ENCODE measurements at places on chromosomes 4 and X. TPM values are rescaled to one million over a fixed set of nuclear protein-coding genes. Genes with fewer than 3 reads are reported as not detected.

Gene BTK
- 0.18 TPM for total RNA-seq

Gene L1CAM
- 22.0 TPM for total RNA-seq

Gene ABLIM2
- total RNA-seq: 6.4 TPM

Gene ZNF157
- total RNA-seq: 0.05 TPM

Gene LONRF3
- 3.4 TPM for total RNA-seq

Gene TBC1D1
- 23.9 TPM for total RNA-seq

Gene SRPX2
- 2.7 TPM for total RNA-seq

Gene MAPK10
- total RNA-seq: 0.42 TPM

Gene CXCL13
- not detected for total RNA-seq

Gene UCP1
- total RNA-seq: not detected

Gene CXCL5
- total RNA-seq: 28.1 TPM

Gene ARHGAP24
- 3.2 TPM for total RNA-seq

Gene RBM46
- not detected for total RNA-seq

Gene DGKK
- not detected for total RNA-seq

Gene PASD1
- total RNA-seq: not detected

Gene CXCL3
- total RNA-seq: 4.0 TPM

Gene KLHL13
- total RNA-seq: 0.29 TPM

Gene WWC2
- 19.3 TPM for total RNA-seq

Gene RASGEF1B
- not detected for total RNA-seq

Gene TGIF2LX
- not detected for total RNA-seq

Gene HTN1
- total RNA-seq: not detected

Gene ITGB1BP2
- total RNA-seq: 1.1 TPM

Gene POLN
- 0.65 TPM for total RNA-seq

Gene TBC1D14
- 40.4 TPM for total RNA-seq

Gene SSX2B
- total RNA-seq: not detected

Gene PDLIM5
- 42.3 TPM for total RNA-seq

Gene SMIM31
- not detected for total RNA-seq

Gene BGN
- not detected for total RNA-seq

Gene SORCS2
- 5.8 TPM for total RNA-seq

Gene GAGE13
- not detected for total RNA-seq

Gene PABPC1L2B
- not detected for total RNA-seq

Gene NELFA
- 21.2 TPM for total RNA-seq

Gene SLC6A14
- not detected for total RNA-seq

Gene AFM
- total RNA-seq: not detected

Gene TRPC5OS
- not detected for total RNA-seq

Gene ZNF630
- 0.20 TPM for total RNA-seq

Gene NLRP2B
- total RNA-seq: not detected

Gene NUDT11
- 2.7 TPM for total RNA-seq

Measured in A549 treated with Hydrocortisone at 1 μM for 4 hours (cell line).